A549 treated with Mapracorat at 1 μM for 4 hours (cell line): ENCODE measurements at places on chromosomes 5 and 9. TPM values are rescaled to one million over a fixed set of nuclear protein-coding genes. Genes with fewer than 3 reads are reported as not detected.

ALDOB gene
- 0.12 TPM in 1 of 5 replicates, not detected in the others for total RNA-seq

ZDHHC11B gene
- total RNA-seq: 1.1 to 1.7 TPM (median 1.5 TPM) in 5 replicates

C5orf52 gene
- total RNA-seq: not detected in 5 replicates

TMEM215 gene
- total RNA-seq: 0.04 TPM in 1 of 5 replicates, not detected in the others

SHC3 gene
- 0.19 to 0.64 TPM (median 0.44 TPM) in 5 replicates for total RNA-seq
